Mucosa of descending colon (tissue), 3 donors: ENCODE measurements at places on chromosomes 1 and 21.

- peak; percentile 43 for DNase-seq
These were observed 422.8 kb downstream of the CAMTA1 start for GRCh38 chr1:7207875-7208646.

GRCh38 chr1:93255222-93256079 is 74.9 kb downstream of the CCDC18 start:
- no peak for DNase-seq

DNA sequence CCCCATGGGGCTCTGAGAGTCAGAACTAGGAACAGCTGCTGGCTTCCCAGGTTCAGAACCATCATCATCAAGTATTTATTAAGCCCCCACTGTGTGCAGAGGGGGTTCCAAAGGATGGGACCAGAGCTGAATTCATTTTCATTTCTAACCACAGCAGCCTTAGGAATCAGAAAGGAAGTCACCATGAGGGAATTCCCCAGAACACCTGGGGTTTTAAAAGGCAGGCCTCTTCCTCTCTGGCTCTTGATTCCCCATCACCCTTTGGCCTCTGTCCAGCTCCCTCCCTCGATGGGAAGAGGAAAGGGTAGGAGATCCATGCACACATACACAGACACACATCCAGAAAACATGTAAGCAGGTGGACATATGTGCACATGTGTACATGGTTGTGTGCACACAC is 1.3 kb upstream of the KCNN3 start:
- DNase-seq = no peak

- peak; percentile 81 for DNase-seq
These were observed 153.2 kb downstream of the PRDM16 start for GRCh38 chr1:3222042-3222692.
